MV-4-11 (cell line): ENCODE measurements at places on chromosomes 12 and 14.

DNA sequence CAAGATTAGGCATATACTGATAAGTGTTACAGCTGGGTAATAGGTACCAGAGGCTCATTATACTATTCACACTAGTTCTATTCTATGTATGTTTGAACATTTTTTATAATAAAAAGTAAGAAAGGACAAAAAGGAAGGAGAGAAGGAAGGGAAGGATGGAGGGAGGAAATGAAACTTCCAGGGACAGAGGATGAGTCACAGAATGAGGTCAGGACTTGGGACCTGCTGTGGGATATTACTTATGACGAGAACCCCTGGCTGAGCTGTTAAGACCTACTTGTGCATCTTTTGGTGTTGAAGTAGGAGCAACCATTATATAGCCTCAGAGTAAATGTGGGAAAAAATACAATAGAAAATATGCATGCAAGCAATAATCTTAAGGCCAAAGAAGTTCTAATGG lies 16.7 kb upstream of the TMEM260 start:
- DNase-seq: no peak

DNA sequence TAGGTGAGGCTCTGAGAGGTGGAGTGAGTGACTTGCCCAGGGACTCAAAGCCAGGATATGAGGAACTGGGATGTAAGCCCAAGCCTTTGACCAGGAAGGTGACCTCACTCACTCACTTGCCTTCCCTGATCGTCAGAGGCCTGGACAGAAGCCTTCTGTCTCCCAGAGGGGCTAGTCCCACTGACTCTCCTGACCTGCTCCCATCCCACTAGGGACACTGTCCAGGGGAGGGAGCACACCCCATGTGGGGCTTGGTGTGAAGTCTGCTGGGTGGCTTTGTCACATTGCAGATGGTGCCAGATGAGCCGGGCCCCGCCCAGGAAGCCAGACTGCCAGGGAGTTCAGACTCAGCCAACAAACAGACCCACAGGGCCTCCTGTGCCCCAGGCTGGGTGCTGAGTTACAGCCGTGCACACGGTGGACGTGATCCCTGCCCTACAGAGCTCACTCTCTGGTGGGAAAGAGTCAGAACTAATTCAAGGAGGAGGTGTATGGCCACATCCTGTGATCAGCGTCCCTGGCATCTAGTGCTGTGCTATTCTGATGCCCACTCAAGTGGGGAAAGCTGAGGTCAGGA lies 28.3 kb downstream of the MMAB start:
- peak; percentile 20 for DNase-seq

DNA sequence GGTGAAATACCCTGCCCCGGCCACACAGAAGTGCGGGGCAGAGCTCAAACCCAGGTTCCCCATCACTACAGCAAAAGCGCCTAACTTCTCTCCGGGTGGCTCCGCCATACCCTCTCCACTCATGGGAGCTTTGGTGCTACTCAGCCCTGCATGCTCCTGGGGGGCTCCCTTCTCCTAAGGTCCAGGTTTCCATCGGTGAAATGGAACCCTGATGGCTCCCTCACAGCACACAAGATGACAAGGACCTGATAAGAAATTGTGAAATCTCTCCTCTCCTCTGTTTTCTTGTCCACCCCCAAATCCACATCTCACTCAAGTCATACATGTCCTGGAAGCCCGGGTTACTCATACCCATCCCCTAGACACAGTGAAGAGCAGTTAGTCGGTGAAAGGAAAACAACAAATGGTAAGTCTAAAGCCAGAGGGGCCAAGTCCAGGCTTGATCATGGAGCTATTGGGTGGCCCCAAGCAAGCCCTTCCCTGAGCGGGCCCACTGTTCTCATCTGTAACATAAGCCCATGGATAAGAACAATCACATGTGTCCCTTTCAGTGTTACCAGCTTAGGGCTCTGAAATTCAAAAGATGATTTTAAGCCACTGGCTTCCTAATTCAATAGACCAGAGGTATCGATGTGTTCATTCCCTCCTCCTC lies 317.5 kb downstream of the BCL11B start:
- DNase-seq: no peak

GRCh38 chr12:102874819-102875218 lies 42.2 kb downstream of the PAH start:
- no peak for DNase-seq

DNA sequence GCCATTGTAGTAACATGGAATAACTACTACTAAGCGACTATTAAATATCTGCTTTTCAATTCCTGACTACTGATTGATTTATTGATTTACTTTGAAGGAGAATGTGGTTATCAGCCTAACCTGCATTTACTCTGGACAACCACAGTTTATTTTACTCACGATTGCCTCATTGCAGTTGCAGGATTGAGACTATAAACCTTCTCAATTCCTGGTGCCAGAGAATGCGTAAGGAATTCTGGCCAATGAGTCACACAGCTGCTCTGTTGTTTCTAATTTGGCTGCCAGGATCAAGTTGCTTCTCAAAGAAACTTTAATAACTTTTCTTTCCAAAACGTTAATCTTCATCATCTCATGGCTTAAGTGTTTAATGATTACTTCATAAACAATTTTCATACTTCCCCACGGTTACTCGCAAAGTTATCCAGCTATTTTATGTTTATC lies 13.1 kb upstream of the TMTC1 start:
- DNase-seq: no peak

GRCh38 chr14:93747102-93747501 lies 41.2 kb downstream of the PRIMA1 start:
- no peak for DNase-seq

- DNase-seq: no peak
These were observed 148.8 kb upstream of the GARIN6 start for GRCh38 chr12:99498756-99499155.

- DNase-seq: no peak
These were observed 42.1 kb upstream of the CTDSP2 start for GRCh38 chr12:57888409-57889157.

GRCh38 chr14:61341275-61342206 lies 20.2 kb downstream of the PRKCH start:
- DNase-seq: no peak

GRCh38 chr12:26153421-26154154 lies 28.8 kb upstream of the BHLHE41 start:
- peak; percentile 15 for DNase-seq

DNA sequence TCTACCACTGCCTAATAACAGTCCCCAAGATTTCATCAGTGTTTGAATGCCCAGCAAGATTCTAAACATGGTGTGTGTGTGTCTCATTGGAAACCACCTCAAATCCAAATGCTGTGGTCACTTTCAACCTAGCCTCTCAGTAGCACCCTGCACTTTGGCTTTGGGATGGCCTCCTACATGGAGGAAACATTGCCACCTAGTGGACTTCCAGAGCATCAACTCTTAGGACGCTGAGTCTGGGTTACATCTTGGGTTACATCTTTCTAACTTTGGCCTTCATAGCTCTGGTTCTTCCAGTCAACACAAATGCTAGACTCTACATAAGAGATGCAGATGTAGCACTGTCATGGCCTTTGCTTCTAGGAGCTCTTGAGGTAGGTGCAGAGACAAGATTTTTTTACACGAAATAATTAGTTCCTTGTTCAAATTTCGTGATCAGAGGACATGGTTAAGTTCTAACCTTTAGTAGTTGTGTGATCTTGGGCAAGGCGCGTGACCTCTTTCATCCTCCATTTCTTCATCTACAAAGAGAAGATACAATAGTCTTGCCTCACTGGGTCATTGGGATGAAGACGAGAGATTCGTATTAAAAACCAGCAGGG lies 113.5 kb upstream of the VASH1 start:
- DNase-seq: peak; percentile 42

DNA sequence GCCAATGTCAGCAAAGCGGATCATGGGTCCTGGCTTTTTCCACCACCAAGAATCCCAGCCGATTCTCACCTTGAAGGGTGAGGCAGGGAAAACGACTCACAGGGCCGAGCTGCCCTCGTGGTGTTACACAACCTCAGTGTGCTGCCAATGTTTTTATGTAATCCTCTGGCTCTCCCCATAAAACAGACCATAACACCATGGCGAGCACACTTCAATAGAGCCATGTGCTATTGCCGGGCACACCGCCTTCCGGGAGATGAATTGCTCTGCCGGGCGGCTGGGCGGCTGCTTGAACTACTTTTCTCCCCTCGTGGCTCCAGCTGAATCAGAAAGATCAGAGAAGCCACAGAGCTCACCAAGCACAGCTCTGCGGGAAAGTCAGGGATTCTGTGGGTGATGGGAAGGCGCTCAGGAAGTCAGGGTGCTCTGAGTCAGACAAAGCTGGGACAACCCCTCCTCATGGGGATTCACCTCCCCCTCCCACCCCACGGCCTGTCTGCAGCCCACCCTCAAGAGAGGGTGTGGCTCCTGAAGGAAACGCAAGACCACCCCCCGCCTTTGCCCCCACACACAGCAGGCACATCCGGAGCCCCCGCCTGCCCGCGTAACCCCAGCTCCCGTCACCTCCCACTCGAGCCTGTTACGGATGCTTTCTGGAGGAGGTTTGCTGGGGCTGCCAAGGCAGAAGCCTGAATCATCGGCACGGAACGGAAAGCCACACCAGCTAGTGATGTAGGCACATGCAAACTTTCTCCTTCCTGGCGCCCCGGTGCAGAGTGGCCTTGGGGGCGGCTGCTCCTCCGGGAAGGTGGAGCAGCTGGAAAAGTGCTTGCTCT lies 1.8 kb downstream of the GALNT9 start:
- peak; percentile 53 for DNase-seq

DNA sequence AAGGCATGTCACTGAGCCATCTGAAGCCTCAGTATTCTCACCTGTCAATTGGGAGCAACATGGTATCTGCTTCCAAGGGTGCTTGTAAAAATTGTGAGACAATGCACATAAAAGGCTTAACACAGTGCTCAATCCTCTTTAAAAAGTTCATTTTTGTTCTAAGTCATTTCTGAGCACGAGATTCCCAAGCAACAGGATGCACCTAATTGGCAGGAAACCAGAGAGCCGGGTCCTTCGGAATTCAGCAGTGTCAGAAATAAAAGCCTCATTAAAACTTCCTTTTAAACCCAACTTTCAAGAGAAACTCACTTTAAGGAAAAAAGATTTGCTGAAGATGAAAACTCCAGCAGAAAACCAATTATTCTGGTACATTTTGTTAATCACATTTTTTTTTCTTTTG lies 112.4 kb upstream of the NOS1 start:
- no peak for DNase-seq

DNA sequence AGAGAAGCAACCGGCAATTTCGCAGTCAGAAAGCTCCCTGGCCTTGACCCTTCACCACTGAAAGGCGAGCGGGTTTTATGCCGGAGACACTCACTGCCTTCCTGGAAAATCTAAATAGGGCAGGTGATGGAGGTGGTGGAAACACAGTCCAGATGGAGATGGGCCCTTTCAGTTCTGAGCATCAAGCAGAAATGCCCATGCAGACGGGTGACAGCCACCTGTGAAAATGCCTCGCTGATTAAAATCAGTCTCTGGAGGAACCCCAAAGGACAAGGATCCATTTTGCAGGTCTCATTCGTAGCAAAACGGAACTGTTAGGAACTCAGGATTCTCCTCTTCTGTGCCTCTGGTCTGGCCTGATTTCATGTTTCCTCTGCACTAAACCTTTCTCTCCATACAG lies 74.2 kb downstream of the FZD10 start:
- no peak for DNase-seq
